Left lobe of liver (tissue), 2 donors: ENCODE measurements at places on chromosomes 6 and 20. TPM values are rescaled to one million over a fixed set of nuclear protein-coding genes. Genes with fewer than 3 reads are reported as not detected.

GRCh38 chr6:95804847-95805541, 210.8 kb upstream of the FUT9 start:
- DNase-seq = no peak

GRCh38 chr6:11791354-11792107, 12.9 kb upstream of the ADTRP start:
- DNase-seq = peak; percentile 31

GRCh38 chr20:478949-479429, 16.7 kb upstream of the TBC1D20 start:
- no peak for DNase-seq

VIP gene
- 0.15 TPM for total RNA-seq

ZNF165 gene
- 0.53 TPM for total RNA-seq

DNA sequence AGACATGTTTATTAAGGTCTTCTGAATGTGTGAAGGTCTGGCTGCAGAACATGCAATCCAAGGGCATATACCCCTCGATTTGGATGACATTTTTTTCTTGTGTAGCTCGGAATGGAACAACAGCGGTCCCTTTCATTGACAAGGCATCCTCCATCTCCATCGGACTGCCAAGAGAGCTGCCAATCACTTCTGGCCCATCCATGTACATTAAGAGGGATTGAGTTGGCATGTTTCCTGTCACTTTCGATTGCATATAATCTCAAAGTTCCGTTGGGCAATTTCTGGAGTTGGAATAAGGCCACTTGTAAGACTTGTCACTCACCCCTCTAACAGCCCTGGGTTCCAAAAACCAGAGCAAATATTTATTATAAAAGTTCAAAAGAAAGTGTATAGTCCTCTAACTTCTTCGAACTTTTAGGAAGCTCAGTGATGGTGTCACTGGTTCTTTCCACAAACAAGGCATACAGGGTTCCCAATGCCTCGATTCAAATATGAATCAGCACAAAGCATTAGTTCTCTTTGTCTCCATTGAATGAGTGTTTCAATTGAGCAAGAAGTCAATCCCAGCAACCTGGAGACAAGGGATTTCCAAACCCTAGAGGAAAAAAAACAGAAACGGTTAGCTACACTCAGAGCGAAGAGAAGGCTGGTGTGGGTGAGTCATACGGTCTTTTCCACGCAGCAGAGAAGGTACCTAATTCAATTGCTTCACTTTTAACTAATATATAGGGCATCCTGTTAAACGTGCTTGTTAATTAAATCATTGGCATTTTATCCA, 10.9 kb downstream of the ZNF217 start:
- peak; percentile 23 for DNase-seq

GRCh38 chr20:32456869-32457478, 98.8 kb downstream of the ASXL1 start:
- DNase-seq = no peak

DNA sequence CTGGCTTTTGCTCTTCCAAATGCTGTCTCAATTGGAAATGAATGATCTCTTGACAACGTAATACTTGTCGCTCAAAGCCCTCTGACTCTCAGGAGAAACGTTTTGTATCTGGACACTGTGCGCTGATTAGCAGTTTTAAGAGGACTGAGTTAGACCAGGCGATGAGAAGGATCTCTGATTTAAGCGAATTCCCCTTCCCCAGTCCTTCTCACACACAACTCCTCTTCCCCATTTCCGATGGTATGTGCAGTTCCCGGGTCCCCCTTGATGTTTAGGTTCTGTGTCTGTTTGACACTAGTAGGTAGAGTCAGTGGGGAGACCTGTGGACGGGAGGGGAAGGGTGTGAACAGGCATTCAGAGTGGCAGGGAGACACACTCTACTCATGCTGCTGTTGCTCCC, 2.5 kb downstream of the ZDHHC14 start:
- no peak for DNase-seq

BANF2 gene
- not detected for total RNA-seq

- DNase-seq = no peak
Observed at GRCh38 chr20:25032478-25033264, 25.3 kb downstream of the ACSS1 start.

DNA sequence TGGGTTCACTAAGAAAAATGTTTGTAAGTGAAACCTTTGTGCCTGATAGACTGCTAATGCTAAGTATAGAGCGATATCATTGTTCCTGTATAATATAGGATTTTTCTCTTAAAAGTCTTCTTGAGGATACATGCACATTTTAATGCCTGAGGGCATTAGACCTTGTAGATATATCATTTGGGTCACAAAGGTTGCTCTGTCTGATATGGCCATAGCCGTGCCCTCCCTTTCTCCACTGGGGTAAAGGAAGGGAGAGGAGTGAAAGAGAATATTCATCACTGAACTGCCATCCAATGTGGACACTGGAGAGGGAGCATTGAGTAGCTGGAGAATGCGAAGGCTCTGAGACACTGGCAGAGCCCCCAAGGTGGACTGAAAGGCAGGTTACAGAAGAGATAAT, 442.2 kb upstream of the SPTLC3 start:
- no peak for DNase-seq

- no peak for DNase-seq
Observed at GRCh38 chr20:56676001-56676400, 46.9 kb downstream of the TFAP2C start.

SLC32A1 gene
- total RNA-seq = not detected

DNA sequence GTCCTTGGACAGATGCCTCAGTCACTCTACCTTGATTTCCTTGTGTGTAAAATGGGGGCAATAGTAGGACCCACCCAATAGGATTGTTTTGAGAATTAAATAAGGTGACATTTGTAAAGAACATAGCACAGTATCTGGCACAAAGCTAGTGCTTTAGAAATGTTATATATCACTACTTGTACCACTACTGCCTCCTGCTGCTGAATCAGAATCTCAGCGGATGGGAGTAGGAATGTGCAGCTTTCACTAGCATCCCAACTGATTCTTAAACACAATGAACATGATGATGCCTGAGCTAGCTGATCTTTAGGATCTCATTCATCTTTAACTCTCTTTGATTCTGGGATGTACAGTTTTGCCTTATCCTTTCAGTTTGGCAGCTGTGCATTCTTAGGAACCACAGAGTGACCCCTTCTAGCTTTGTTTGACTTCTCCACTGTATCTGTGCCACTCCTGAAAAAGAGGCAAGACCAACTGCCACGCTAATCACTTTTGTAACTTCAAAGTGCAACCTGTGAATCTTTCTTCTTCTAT, 7.2 kb downstream of the PBOV1 start:
- DNase-seq = no peak

OTOR gene
- not detected for total RNA-seq

DNA sequence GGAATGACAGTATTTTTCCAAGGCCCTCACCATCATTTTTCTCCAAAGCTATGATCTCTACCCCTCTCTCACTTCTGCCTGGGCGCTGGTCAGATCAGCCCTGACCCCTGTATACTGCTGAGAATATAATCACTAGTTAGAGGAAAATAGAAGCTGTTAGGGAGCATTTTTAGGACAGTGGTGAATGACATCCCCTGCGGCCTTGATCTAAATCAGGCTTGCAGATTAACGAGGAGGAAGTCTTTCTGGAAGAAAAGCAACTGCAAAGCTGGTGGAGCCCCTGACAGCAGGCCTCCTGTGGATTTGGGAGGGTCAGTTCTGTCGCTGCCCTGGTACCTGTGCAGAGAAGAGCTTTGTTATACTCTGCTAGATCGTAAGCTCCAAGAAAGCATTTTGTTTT, 107.9 kb downstream of the RPP40 start:
- no peak for DNase-seq

DNA sequence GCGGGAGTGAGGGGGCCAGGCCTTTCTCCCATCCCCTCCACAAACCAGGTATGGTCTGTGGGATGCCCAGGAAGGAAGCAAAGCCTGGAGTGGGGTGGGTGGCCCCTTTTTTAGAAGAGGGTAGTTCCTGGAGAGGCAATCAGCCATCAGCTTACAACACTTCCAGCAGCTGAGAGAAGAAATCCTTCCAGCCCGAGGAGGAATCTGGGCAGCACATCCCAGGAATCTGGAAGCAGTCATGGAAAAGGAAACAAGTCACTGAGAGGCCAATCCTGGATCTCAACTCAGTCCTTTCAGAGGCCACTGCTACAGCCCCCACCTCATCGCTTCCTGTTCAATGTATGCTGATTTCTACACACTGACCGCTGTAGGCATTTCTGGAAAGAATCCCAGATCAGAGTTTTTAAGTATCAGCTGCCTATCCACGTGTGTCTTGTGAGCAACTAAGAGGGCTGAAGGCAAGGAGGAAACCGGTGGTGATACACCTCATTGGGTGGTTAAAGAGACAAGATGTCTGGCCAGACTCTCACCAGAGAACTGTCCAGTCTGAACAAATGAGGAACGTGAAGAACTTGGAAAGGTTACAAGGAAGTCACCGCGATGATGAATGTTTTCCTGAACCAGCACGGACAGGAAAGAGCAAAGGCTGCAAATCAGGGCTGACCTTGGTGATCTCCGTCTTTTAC, 92.9 kb upstream of the SHLD1 start:
- DNase-seq = no peak

DNA sequence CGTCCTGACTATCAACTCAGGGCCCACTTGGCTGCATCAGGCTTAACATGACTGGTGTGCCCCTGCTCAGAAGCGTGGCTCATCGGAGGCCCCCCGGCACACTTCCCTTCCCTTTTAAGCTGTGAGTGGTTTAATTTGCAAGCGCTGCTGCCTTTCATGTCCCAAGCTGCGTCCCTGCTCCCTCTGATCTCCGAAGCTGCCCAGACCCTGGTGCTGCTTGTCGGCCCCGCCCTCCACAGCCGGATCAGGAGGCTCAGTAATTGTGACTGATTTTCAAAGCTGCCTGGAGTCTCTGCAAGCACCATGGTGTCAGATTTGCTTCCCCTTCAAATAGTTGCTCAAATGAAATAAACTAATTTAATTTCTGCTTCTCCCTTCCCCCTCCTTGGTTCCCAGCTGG, 71.1 kb downstream of the CDH22 start:
- DNase-seq = no peak

GRCh38 chr20:17558154-17558940, 11.5 kb upstream of the DSTN start:
- no peak for DNase-seq

DNA sequence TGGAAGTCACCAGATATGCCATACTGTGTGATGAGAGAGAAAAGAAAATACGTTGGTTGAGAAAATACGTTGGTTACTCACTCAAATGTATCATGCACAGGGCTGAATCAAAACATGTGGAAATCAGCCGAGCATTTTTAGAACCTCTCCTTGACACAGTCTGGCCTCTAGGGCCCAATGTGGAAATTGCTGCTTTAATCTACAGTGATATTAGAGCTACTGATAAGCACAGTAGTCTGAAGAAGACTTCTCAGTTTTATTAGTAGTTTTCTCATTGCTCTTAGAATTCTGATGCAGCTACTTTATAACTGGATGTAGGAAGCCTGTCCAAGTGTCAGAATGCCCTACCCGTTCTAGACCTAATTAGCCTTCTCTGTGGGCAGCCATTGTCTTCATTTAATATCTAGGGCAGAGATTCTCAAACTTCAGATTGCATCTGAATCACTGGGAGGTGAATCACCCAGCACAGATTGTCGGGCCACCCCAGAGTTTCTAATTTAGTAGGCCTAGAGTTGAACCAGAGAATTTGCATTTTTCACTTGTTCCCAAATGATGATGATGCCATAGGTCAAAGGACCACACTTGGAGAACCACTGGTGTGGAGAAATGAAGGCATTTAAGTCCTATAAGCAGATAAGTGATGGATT, 229.1 kb downstream of the PLCB1 start:
- DNase-seq = no peak

GSTA1 gene
- total RNA-seq = 811 TPM

DNA sequence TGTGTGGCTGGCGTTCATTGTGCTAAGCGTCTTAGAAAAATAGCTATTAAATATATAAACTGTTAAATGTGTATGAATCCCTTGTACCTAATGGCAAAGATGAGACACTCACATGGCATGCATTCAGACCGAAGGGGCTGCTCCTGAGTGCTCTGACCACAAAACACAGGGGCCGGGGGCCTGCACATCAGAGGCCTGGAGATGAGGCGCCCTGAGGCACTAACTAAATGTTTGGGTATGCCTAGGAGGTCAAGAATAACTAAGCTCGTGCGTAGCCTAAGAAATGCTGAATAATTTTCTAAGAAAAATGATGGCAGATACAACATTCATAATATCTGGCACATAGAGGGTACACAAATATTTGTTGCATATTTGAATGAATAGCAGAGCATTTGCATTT, 92.5 kb downstream of the PSMB1 start:
- DNase-seq = no peak

SLC12A5 gene
- total RNA-seq = not detected

GRCh38 chr6:165939601-165940290, 227.9 kb downstream of the TBXT start:
- DNase-seq = no peak

DNA sequence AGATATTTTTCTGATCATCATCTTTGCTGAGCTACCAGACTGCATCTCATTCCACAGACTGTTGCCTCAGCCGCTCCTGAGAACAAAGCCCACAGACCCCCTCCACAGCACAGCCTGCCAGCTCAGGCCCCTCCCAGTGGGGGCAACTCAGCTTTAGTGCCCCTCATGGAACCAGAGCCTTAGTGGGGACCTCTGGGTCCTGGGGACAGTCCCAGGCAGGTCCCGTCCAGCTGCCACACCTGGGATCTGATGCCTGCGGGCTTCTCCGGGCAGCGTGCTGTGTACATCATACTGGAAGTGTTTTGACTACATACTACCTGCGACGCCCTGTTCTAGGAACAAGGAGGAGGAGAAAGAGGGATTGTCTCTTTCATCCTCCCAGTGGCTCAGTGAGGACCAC, 38.3 kb upstream of the QKI start:
- no peak for DNase-seq
